ENCODE measurements at places on chromosomes 3 and 15.

DNA sequence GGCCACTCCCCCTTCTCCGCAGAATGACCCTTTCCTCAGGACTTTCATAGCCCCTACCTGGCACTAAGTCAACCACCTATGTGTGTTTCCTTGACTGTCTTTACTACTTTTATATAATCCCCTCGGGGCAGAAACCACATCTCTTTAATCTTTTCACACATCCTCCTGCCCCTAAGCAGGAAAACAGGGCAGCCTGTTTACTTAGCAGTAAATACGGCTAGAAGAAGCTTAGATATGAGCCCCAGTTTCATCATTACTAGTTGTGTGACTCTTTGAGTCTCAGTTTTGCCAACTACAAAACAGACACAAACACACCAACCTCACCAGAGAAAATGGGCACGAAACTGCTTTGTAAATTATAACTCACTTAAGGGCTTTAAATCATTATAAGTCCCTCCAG, 98.3 kb downstream of the CYP19A1 start:
- no peak for DNase-seq

DNA sequence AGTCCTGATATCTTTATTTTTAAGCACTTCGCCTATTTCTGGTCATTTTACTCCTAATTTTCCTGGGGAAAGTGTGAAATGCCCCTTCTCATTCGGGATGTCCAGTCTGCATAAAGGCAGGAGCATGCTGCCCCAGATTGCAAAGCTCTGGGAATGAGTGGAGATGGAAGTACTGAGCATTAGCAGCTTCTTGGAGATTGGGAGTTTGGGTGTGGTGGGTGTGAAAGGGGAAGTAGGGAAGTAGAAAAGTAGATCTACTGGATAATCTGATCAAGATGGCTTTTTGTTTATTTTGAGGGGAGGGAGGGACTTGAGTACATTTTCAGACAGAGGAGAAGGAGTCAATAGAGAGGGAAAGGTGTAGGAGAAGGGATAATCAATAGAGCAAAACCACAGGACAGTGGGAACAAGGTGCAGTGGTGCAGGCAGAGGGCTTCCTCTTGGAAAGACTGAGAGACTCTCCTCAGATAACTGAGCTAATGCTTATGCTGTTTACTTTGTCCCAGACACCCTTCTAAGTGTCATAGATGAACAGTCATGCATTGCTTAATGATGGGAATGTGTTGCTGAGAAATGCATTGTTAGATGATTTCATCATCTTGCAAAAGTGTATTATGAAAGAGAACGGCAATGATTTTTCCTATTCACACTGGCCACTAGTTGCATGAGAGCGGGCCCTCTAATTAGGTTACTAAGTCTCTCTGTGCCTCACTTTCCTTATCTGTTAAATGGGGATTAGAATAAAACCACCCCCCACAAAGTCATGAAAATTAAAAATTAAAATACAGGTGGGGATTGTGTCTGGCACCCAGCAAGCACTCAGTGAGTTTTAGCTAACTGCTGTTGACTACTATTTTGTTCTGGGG, 45.5 kb downstream of the PHLDB2 start:
- no peak for DNase-seq

GRCh38 chr15:83582381-83582780, 71.5 kb upstream of the ADAMTSL3 start:
- no peak for DNase-seq

DNA sequence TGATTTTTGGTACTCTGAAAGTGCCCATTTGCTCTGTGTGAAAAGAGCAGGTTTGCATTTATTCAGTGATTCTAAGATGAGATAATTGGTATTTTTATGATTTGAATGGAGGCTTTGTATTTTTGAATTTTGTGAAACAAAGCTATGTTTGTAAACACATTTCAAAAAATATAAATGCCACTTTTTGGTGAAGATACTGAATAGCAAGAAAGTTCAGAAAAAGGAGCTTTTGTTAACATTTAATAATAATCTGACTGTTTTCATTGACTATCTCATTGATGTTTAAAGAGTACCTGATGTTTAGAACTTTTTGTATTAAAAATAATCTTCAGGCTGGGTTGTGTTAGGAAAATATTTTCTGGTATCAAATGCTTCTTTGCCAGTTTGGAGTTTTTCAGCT, 23.7 kb downstream of the TCF12 start:
- no peak for DNase-seq

DNA sequence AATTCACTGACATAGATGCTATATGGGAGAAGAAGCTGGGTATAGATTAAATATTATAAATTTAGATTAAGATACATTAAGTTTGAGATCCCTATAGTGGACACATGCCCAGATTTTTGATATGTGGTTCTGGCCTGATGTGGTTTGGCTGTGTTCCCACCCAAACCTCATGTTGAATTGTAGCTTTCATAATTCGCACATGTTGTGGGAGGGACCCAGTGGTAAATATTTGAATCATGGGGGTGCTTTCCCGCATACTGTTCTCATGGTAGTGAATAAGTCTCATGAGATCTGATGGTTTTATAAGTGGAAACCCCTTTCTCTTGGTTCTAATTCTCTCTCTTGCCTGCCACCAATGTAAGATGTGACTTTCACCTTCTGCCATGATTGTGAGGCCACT, 189.4 kb upstream of the CD96 start:
- no peak for DNase-seq

Data from sciatic nerve (tissue), 2 donors.